ENCODE measurements at places on chromosomes 12 and 14.

DNA sequence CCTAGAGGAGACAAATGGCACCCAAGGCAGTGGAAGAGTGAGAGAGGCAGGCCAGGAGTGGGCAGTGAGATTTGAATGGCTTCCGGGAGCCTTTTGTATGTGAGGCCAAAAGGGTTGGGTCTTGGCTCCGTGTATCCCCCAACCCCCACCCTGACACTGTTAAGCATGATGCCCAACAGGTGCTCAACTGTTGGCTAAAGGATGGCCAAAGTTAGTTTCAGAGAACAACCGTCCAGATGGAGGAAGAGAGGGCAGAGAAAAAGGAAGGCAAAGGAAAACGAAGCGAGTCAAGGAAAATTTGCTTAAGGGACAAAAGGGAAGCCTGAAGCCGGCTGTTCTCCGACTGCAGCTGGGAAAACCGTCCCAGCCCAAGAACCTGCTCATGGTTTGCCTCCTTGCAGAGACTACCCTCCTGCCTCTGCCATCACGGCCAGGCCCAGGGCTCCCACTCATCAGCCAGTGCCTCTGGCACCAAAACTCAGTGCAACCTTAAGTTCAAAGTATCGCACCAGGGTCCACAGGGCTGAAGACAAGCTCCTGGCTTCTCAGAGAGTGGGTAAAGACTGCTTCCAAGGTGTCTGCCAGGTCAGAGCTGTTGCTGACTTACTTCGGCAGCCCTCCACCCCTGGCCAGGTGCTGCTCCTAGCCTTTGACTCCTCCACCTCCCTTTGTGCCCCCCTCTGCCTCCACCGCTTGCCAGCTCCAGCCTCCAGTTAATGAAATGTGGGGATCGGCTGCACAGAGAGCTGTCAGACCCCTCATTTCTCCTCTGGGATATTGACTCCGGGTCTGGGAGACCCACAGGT, 4.2 kb upstream of the C1QL4 start:
- no peak for DNase-seq

GRCh38 chr14:99321955-99322730, 50.1 kb upstream of the BCL11B start:
- no peak for DNase-seq

DNA sequence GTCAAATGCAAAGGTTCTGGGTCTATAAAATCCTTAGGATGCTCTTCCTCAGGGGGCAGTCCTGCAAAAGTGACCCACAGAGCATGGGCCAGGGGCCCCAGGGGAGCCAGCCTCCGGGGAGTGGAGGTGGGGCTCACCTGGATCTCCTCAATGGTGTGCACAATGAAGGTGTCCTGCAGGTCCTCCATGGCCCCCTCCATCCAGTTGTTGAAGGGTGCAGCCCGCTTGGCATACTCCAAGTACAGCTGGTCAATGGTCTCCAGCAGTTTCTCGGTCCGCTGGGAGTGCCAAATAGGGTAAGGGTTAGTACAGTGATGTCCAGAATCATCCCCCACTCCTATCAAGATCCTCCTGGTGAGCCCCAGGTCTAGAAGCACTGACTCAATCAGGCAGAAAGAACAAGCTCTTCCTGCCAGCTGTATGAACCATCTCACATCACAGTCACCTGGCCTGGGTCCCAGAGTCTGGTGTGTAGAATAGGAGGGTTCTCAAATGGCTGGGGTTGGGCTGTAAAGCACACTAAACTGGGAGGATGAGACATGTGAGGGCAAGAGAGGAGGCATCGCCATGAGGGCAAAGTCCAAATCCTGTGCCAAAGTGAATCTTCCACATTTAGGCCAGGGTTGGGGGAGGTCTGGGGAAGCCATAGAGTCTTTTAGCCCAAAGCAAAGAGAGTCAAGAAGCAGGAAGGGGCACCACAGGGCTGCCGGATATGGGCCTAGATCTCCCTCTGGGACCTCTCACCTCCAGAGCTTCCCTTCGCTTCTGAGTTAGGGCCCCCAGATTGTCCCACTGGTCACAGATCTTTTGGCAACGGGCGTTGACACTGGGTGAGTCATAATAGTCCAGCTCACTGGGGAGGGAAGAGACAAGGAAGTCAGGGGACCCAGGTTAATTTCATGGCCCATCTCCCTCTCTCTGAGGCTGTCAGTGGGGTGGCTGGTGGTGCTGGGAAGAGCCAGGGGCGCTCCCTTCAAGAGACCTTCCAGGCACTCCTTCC, 91.5 kb upstream of the ZFP36L1 start:
- DNase-seq, result no peak

DNA sequence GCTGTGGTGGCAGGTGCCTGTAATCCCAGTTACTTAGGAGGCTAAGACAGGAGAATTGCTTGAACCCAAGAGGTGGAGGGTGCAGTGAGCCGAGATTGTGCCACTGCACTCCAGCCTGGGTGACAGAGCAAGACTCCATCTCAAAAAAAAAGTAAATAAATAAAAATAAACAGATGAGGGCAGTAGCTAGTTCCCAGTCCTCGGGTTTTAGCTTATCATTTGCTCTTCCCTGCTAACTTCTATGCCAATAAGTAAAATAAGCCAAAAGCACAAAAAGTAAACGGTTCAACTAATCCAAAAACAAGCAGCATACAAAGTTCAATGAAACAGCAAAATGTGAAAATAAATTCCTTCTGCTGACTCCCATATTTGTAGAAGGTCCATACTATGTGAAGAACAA, 133.0 kb upstream of the TMCC3 start:
- DNase-seq, result no peak

GRCh38 chr12:123050331-123050831, 69.9 kb downstream of the ARL6IP4 start:
- peak; percentile 64 for DNase-seq

DNA sequence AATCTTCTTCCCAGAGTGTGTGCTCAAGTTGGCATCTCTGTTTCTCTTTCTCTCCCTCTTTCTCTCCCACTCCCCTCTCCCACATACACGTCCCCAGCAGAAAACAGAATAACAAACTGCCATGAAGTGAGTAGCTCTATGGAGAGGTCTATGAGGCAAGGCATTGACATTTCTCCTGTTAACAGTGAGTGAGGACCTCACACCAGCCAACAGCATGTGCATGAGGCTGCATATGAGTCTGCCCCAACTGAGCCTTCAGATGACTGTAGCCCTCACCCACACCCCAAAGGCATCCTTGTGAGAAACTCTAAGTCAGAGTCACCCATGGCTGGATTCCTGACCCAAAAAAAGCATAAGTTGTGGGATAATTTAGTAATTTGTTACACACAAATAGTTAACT, 50.4 kb downstream of the MAGOHB start:
- DNase-seq, result no peak

- no peak for DNase-seq
These were observed 144.1 kb upstream of the PELI2 start for GRCh38 chr14:55973911-55974630.

DNA sequence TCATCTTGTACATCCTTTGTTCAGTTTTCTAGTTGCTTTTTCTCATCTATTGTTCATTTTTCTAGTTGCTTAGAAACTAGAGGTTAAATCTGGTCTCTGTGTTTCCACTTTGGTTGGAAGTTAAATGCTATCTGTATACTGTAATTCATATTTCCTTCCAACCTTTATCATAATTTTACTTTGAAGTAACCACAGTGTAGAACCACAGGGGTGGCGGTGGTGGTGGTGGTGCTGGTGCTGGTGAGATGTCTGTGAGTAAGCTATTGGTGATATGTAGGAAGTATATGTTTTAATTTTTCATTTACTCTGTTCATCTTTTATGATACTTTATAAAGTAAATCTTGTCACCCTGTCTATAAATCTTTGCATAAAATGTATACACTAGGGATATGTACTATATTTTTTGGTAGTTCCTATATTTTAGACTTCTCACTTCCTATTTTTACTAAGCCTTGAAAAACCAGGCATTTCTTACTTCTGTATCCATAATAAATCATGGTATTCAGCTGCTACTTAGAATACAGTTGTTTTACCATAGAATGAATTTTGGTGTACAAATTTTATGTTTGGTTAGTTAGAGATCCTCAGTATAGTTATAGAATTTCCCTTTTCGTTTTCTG, 31.9 kb downstream of the CCDC91 start:
- DNase-seq, result no peak

DNA sequence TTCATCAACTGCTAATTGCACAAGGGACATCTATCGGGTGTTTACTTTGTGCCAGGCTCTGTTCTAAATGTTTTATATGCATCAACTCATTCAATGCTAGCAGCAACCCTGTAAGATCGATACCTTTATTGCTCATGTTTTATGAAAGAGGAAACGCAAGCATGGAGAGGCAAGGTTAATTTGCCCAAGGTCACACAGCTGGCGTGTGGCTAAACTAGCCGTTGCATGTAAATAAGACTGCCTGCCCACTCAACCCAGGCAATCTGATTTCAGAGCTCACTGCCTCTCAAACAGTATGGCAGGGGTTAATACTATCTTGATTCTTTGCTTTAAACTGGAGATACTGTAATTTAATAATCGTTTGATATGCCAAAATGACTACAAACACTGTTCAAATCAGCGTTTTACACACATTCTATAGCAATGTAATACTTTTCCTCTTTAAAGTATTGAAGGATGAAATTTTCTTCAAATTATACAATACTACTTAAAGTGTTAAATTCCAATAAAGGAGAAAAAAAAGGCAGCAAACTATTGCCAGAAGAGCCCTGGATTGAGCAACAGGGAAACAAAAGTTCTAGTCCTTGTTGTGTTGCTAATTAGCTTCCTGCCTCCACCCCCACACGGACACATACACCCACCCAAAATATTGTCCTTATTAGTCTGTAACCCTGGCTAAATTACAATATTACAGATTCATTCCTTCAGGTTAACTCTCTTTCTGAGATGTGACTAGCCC, 39.1 kb upstream of the DHRS7 start:
- DNase-seq, result no peak

DNA sequence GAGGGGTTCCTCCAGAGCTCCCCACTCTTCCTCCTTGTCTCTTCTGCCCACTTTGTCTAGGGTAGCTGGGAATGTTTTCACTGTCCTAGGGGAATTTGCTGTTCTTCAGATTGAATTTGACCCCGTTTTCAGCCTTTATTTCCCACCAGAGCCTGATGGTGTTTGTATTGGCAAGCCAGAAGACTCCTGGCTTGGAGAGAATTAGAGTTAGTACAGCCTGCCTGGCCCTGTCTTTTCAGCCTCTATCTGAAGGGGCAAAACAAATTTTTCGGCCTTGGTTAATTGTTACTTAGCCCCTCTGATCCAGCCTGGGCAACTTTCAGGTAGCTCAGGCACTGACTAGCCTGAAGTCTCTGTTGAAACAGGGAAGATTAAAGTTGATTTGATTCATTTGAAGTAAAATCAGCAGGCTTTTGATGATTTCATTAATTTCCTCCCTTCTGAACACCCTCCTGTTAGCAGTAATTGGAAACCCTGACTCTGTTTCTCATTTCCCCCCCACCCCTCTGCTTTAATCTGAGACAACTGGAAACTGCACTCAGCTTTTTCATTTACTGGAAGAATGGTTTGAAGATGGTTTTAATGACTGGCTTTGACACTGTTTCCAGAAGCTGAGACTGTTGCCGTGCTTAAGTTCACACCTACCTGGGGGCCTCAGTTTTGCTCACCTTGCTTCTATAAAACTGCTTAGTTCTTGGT, 63.3 kb downstream of the SUSD6 start:
- no peak for DNase-seq

DNA sequence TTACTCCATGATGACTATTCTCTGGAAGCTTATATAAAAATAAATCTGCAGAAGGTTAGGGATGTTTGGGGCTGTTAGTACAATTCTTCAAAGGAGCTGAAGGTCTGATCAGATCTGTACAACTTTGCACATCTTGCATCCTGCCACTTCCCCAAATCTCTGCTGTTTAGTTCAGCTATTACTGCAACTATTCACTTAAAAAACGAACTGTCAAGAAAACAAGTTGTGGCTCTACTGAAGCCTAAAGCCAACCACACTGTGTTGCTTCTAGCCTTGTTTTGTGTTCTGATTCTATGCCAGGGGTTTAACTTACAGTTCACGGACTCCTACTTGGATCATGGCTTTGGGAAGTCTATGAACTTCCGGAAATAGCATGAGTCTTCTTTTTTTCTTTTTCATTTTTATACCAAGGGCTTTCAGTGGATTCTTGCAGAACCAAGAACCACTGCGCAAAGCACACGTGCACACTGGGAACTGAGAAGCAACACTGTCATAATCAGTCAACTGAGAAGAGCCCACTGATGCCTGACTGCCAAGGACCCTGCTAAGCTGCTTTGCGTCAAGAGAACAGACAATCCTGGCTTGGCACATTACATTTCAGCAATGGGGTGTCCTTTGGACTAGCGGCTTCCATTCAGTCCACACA, 66.3 kb upstream of the EEA1 start:
- DNase-seq, result no peak

- no peak for DNase-seq
These were observed 1.2 kb downstream of the PAWR start for GRCh38 chr12:79689477-79690141.

- DNase-seq, result no peak
These were observed 9.6 kb downstream of the SIX1 start for GRCh38 chr14:60639674-60640073.

DNA sequence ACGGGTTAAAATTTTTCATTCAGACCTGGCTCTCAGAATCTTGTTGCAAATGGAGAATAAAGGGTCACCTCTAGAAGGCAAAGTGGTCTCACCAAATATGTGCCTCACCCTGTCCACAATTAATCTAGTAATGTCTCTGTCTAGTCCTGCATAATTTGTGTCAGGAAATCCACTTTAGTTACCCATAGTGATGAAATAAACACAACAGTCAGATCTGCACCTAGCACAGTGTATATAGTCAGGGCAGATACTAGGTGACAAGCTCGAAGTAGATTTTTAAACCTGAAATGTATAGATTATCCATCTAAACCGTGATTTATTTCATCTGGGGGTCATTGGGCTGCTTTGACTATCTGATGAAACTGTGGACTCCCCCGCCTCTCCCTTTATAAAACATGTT, 15.9 kb upstream of the FLVCR2 start:
- DNase-seq, result no peak

DNA sequence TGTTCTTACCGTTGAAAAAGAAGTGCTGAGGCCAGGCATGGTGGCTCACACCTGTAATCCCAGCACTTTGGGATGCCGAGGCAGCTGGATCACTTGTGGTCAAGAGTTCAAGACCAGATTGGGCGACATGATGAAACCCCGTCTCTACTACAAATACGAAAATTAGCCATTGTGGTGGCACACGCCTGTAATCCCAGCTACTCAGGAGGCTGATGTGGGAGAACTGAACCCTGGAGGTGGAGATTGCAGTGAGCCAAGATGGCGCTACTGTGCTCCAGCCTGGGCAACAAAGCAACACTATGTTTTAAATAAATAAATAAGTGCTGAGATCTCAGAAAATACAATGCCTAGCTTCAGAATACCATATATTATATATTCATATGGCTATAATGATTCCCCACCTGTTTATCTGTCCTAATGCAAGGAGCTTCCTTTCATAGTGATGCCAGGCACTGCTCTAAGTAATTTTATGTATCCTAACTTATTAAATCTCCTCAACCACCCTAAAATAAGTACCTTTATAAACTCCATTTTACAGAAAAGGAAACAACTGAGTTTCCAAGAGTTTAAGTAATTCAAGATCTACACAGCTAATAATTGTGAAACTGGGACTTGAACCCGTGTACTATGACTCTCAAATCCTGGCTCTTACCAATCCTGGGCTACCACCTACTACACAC, 7.3 kb downstream of the PHLDA1 start:
- DNase-seq, result no peak
